ENCODE measurements at places on chromosomes 11 and 22. TPM values are rescaled to one million over a fixed set of nuclear protein-coding genes. Genes with fewer than 3 reads are reported as not detected.

DNA sequence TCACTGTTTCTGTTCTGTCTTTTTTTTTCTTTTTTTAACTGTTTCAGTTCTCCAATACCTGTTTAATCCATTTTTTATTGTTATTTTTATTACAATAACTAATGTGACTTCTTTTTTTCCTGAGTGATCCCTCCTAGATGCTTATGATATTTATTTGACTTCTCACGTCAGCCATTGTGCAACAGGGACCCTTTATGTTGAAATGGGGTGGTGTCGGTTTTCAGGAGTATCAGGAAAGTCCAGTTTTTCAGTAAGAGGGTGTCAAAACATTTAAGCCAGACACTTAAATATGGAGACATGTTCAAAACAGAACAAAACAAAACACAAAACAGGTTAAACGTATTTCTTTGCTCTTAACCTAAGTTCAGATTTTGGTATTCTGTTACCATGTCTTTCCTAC lies 418.8 kb downstream of the DYNC2H1 start:
- no peak for DNase-seq
- H3K36me3 ChIP-seq = no peaks in the 10 kb centered on the region
- no peaks in the 10 kb centered on the region for H3K27me3 ChIP-seq
- H3K4me1 ChIP-seq = peaks cover 6% of the 10 kb centered on the region
- H3K4me3 ChIP-seq = no peak overlapping the region
- H3K27ac ChIP-seq = no peak overlapping the region

GRIK4 gene
- 0.18 TPM for total RNA-seq

POU2AF2 gene
- not detected for total RNA-seq

LRRC56 gene
- 0.28 TPM for total RNA-seq

MEN1 gene
- 9.4 TPM for total RNA-seq

GRCh38 chr11:45180848-45181192 lies 34.4 kb downstream of the PRDM11 start:
- peaks cover 12% of the 10 kb centered on the region for H3K4me1 ChIP-seq
- peaks cover 6% of the 10 kb centered on the region for H3K36me3 ChIP-seq
- peak overlapping the region; percentile 42 for H3K4me3 ChIP-seq
- no peaks in the 10 kb centered on the region for H3K27me3 ChIP-seq
- H3K27ac ChIP-seq = peak overlapping the region; percentile 47

GRCh38 chr11:82406611-82407010 lies 327.1 kb downstream of the FAM181B start:
- no peak for DNase-seq
- no peak overlapping the region for H3K4me3 ChIP-seq
- H3K4me1 ChIP-seq = no peaks in the 10 kb centered on the region
- no peak overlapping the region for H3K27ac ChIP-seq
- H3K36me3 ChIP-seq = no peaks in the 10 kb centered on the region
- H3K27me3 ChIP-seq = no peaks in the 10 kb centered on the region

GRCh38 chr11:7830740-7831139 lies 34.0 kb upstream of the OR5P2 start:
- DNase-seq = no peak
- no peaks in the 10 kb centered on the region for H3K27me3 ChIP-seq
- H3K4me1 ChIP-seq = no peaks in the 10 kb centered on the region
- no peak within 1 kb of the TSS for H3K4me3 ChIP-seq
- H3K36me3 ChIP-seq = no peaks in the 10 kb centered on the region

OR5AP2 gene
- total RNA-seq = not detected

ST13 gene
- 235 TPM for total RNA-seq

GRCh38 chr11:8581300-8581699 lies 12.7 kb downstream of the STK33 start:
- H3K4me3 ChIP-seq = no peak overlapping the region
- DNase-seq = peak; percentile 30
- no peaks in the 10 kb centered on the region for H3K27me3 ChIP-seq

- H3K27me3 ChIP-seq = peaks cover 16% of the 10 kb centered on the region
- peak; percentile 95 for DNase-seq
- H3K27ac ChIP-seq = no peak overlapping the region
- H3K4me3 ChIP-seq = no peak overlapping the region
- H3K36me3 ChIP-seq = no peaks in the 10 kb centered on the region
Observed at GRCh38 chr22:39574779-39575551, 4.4 kb downstream of the CACNA1I start.

CEND1 gene
- total RNA-seq = 0.90 TPM

DNA sequence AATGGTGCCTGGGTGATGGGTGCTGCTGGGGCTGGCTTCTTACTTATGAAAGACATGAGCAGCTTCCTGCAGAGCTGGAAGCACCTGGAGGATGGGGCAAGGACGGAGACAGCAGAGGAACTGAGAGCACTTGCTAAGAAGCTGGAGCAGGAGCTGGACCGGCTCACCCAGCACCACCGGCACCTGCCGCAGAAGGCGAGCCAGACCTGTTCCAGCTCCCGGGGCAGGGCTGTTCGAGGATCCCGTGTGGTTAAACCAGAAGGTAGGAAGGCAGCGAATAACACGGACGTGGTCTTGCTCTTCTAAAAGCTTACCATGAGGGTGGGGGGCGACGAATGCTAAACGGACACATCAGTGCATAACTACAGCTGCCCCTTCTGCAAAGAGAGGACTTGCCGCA lies 9.3 kb downstream of the APOL5 start:
- no peaks in the 10 kb centered on the region for H3K4me1 ChIP-seq
- no peaks in the 10 kb centered on the region for H3K36me3 ChIP-seq
- H3K4me3 ChIP-seq = no peak overlapping the region
- H3K27ac ChIP-seq = no peak overlapping the region
- no peak for DNase-seq
- no peaks in the 10 kb centered on the region for H3K27me3 ChIP-seq

DNA sequence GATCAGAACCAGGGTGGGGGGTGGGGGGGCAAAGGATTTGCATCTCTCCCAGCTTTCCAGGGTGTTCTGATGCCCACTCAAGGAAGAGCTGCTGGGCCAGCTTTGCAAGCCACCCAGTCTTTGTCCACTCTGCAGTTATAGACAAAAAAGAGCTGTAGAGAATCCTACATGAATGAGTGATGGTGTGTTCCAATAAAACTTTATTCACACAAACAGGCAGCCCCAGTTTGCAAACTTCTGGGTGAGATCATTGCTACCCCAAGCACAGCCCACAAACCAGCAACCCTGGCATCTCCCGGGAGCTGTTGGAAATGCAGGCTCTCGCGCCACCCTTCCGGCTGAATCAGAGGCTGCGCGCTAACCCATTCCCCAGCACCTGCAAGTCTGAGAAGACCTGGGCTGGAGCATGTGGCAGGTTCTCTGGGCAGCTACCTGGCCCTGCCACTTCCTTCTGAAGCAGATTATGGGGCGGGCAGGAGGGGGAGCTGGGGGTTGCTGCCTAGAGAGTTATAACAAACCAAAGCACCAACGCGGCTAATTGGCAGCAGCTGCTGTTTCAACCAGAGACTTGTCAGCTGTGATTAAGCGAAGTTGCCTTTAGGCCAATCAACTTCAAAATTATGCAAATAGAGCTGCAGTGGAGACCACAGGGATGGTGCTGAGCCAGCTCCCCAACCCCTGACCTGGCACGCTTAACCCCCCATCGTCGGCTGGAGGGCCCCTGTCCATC lies 3.8 kb upstream of the SHISAL1 start:
- peaks cover 5% of the 10 kb centered on the region for H3K4me1 ChIP-seq
- H3K36me3 ChIP-seq = no peaks in the 10 kb centered on the region
- no peak overlapping the region for H3K4me3 ChIP-seq
- no peak for DNase-seq
- no peak overlapping the region for H3K27ac ChIP-seq
- H3K27me3 ChIP-seq = no peaks in the 10 kb centered on the region

DNA sequence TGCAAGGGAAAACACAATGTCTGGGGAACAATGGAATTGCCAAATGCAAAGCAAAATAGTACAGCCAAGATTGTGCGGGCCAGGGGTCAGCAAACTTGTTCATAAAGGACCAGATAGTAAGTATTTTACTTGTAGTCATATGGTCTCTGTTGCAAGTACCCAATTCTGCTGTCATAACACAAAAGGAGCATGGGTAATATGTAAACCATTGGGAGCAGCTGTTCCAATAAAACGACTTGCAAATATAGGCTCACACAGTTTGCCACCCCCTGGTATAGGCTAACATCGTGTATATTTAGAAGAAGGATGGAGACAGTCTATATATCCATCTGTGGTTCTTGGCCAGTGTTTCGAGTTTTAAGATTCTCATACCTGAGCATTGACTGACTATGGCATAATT lies 15.6 kb downstream of the SDHAF2 start:
- H3K36me3 ChIP-seq = peaks cover 36% of the 10 kb centered on the region
- no peak overlapping the region for H3K4me3 ChIP-seq
- H3K4me1 ChIP-seq = peaks cover 8% of the 10 kb centered on the region

DNA sequence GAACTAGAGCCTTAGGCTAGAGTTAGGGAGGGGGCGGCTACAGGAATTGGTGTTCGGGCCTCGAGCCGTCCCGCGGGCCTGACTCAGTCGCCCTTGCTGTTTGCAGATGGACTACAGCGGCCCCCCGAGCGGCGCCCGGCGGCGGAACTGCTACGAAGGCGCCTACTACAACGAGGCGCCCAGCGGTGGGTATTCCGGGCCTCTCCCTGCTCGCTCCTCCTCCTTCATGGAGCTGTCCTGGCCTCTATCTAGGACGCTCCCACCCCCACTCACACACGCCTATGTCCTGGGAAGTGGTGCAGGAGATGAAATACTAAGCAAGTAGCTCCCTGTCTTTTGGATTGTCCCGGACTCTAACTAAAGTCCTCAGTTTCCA lies 1.4 kb downstream of the MYOD1 start:
- no peaks in the 10 kb centered on the region for H3K4me1 ChIP-seq
- no peaks in the 10 kb centered on the region for H3K36me3 ChIP-seq
- peaks cover 82% of the 10 kb centered on the region for H3K27me3 ChIP-seq
- DNase-seq = no peak

DNA sequence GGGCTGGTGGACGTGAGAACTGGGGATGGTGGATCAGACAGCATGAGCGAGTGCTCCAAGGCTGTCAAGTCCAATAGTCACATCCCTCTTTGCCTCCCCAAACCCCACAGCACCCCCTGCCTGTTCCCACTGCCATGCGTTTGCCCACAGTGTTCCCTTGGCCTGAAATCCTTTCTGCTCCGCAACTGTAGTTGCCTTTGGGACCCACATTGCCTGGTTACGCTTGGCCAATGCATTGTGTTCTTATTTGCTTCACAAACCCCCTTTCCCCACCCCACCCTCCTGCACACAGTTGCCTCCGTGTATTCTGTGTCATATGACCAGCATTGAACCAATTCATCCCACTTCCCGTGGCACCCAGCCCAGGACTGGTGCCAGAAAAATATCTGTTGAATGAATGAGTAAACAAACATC lies 2.1 kb upstream of the KIAA0930 start:
- H3K4me1 ChIP-seq = peaks cover 11% of the 10 kb centered on the region
- no peak for DNase-seq
- H3K27ac ChIP-seq = no peak overlapping the region
- H3K36me3 ChIP-seq = peaks cover 2% of the 10 kb centered on the region

DNA sequence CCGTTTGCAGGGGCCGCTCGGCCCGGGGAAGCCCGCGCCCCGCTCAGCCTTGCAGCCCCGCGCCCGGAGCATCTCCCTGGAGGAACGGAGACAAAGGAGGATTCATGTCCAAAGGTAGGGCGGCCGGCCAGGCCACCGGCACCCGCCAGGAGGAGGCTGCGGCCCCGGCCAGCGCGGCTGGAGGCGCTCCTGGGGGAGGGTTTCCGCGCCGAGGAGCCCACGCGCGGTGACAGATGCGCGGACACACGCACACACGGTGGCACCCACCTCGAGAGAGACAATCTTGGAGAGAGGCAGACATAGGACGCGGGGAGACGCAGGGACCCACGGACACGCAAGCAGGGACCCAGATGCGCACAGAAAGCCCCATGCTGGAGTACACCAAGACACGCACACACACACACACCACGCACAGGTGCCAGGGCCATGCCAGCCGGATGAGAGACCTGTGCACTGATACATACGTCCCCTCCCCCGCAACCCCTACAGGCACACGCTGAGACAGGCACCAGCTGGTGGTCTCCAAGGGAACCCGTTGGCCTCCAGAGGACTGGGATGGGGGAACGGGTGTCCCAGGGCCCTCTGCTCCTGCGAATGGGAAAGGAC lies 7.8 kb downstream of the SEPTIN3 start:
- no peaks in the 10 kb centered on the region for H3K36me3 ChIP-seq
- peaks cover 60% of the 10 kb centered on the region for H3K27me3 ChIP-seq
- H3K4me1 ChIP-seq = no peaks in the 10 kb centered on the region
- DNase-seq = no peak
- H3K4me3 ChIP-seq = peak overlapping the region; percentile 30
- H3K27ac ChIP-seq = no peak overlapping the region

GRCh38 chr22:34784056-34784455 lies 281.9 kb upstream of the ISX start:
- H3K4me1 ChIP-seq = no peaks in the 10 kb centered on the region
- no peaks in the 10 kb centered on the region for H3K36me3 ChIP-seq
- no peak overlapping the region for H3K27ac ChIP-seq
- H3K27me3 ChIP-seq = no peaks in the 10 kb centered on the region
- H3K4me3 ChIP-seq = no peak overlapping the region
- no peak for DNase-seq

JHY gene
- total RNA-seq = 0.56 TPM

GRCh38 chr22:41397143-41397811 lies 15.5 kb downstream of the TEF start:
- H3K4me3 ChIP-seq = no peak overlapping the region
- DNase-seq = no peak
- H3K4me1 ChIP-seq = peaks cover 6% of the 10 kb centered on the region
- peaks cover 39% of the 10 kb centered on the region for H3K36me3 ChIP-seq
- no peaks in the 10 kb centered on the region for H3K27me3 ChIP-seq

GRCh38 chr11:80733790-80734189 lies 1293.0 kb upstream of the TENM4 start:
- no peaks in the 10 kb centered on the region for H3K27me3 ChIP-seq
- no peak overlapping the region for H3K4me3 ChIP-seq
- H3K27ac ChIP-seq = no peak overlapping the region
- DNase-seq = no peak

- no peak overlapping the region for H3K4me3 ChIP-seq
- DNase-seq = no peak
- no peak overlapping the region for H3K27ac ChIP-seq
- H3K27me3 ChIP-seq = no peaks in the 10 kb centered on the region
- H3K36me3 ChIP-seq = no peaks in the 10 kb centered on the region
Observed at GRCh38 chr11:123452794-123453193, 22.7 kb downstream of the GRAMD1B start.

Measured in IMR-90 (cell line).